ENCODE measurements at places on chromosomes 5 and 9.

DNA sequence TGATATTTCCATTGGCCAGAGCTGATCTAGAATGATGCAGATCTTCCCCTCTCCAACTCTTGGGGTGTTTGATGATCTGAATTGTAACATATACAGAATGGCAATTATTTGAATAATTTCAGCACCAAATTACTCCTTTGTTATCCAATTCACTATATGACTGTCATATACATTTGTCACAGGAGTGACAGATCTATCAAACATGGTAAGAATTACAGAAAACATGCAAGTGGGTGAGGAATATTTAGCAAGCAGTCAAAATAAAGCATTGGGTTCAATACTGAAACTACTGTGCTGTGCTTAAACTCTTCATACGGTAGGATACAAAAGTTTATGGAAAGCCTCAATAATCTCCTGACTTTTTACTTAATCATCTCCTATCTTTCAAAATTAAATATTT is 8.8 kb downstream of the MPDZ start:
- no peak for DNase-seq

DNA sequence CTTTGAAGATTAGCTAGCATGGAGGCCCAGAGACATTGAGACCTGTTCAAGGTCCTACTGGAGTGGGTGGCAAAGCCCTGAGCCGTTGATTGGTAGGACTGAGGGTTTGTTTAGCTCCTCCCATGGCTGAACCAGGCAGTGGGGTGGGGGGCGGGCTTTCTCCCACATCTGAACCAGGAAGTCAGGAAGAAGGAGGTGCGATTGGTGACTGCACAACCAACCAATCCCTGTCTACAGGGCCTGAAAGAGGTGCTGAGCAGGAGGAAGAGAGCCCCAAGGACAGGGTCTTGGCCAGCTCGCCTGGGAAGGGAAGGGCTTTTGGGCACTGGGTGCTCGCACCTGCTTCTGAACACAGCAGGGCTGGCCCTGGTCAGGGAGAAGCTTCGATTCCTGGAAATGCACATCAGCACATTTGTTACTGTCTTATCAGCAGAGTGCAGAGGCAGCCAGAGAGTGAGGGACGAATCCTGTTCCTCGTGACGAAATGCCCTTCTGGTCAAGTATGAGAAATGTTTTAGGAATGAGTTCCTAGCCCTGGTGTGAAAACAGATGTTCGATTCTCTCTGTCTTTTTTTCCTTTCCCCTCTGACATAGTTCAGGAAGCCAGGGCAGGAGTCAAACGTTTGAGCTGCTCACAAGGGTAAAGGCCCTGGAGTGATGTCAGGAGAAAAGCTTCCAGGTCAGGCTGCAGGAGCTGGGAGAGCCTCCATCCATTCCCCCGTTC is 294.8 kb upstream of the KLF4 start:
- DNase-seq: no peak

DNA sequence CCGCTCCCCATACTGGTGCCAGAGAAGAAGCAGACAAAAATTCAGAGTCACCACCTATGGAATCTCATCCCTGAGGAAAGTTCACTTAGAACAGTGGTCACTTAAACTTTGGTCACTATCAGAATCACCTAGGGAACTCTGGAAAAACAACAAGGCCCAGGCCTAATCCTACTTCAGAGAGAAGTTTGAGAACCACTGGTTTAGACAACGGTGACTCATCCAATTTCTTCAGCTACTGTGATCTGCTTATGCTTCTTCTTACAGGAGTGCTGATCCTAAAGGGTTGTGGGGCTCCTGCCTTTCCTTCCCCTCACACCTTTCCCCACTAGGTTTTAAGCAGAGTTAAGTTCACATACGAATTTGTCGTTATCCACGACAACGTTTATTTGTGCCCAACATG is 194.7 kb upstream of the KLF4 start:
- DNase-seq: no peak

DNA sequence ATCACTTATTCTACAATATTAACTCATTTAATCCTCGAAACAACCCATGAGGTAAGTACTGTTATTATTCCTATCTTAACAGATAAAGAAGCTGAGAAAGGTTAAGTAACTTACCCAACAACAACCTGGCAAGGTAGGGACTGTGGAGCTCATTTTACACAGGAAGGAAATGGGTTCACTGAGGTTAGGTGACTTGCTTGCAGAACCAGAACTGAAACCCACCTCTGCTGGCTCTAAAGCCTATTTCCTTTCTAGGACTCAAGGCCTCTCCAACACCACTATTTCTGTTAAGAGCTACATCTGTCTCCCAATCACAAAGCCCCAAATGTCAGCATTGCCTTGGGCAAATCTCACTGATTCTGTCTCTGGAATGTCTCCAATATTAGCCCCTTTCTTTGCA is 38.9 kb upstream of the IFNK start:
- DNase-seq: no peak

DNA sequence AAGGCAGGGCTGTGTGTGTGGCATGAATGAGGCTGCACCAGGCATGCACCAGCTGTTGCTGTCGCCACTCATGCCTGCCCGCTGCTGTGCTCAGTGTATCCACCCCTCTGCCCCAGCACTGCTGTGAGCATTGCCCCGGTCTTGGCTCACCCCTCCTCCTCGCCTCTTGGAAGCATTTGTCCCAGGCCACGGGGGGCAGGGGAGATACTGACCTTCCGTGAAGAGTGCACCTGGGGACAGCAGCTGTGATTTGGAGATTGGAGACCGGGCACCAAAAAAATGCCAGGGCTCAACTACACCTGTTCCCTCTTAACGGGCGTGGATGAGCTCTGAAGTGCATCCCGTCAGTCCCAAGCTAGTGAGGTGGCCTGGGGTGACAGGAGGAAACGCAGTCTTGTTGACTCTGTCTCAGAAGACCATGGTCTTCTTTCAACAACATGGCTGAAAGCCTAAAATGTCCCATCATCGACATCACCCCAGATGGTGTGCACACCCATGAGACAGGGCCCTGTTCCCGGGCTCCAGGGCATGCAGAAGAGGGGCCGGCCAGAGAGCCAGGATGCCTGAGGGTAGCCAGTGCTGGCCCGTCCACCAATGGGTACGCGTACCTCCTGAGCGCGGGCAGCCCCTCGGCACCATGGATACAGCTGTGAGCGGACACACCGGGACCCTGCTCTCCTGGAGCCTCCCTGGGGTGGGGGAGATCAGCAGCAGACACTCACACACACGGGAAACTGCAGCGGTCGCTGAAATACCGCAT is 115.8 kb downstream of the COL5A1 start:
- no peak for DNase-seq

DNA sequence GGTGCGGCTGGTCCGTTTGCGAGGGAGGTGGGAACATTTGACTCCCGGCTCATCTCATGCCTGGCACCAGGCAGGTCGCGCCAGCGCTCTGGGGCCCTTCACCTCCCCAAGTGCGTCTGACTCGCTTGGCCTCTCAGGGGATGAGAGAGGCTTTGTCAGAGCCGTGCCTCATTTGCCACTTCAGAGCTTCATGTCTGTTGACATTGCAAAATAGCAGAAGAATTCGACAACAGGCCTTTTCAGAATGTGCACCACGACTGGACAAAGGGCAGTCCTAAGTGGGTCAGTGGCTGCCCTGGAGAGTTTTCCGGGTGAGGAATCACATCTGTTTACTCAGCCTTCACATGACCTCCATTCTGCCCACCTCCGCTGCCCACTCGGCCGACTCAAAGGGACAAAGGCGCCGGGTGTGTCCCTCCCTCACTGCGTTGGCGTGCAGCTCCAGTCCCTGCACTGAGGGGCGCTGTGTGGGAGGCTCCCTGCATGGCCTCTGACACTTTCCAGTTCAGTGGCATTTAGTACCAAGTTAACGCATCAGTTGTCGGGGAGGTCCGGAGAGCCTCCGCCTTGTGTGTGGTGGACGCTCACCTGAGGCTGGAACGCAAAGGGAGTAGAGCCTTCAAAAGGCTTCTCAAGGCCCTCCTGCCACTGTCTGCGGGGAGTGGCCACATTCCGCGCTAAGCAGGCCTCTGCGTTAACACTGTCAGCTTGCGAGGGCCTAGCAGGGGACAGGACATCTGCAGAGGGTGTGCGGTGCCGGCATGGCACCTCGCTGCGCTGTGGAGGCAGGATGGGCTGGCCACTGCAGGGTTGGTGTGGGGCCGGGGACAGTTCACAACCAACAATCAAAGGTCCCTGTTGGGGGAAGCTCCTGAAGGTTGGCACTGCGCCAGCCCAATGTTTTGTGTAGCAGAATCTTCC is 171.5 kb downstream of the NXNL2 start:
- DNase-seq: no peak
